ENCODE measurements at places on chromosomes 11 and 22. TPM values are rescaled to one million over a fixed set of nuclear protein-coding genes. Genes with fewer than 3 reads are reported as not detected.
A peak's percentile ranks its signal among the peaks of the same experiment; 100 is the strongest.

BEST1 gene
- total RNA-seq, result 0.21 TPM

CELSR1 gene
- total RNA-seq, result 2.1 TPM

CD3G gene
- not detected for total RNA-seq

ANO9 gene
- not detected for total RNA-seq

CDC45 gene
- 44.7 TPM for total RNA-seq

GALNT18 gene
- total RNA-seq, result 0.32 TPM

GRCh38 chr11:33687733-33688479 lies 12.7 kb downstream of the C11orf91 start:
- peak; percentile 75 for DNase-seq

GRCh38 chr11:125465255-125465654 lies 30.8 kb downstream of the FEZ1 start:
- no peak for DNase-seq

- DNase-seq, result peak; percentile 43
These were observed 885 bp downstream of the TRMU start for GRCh38 chr22:46336119-46337078.

GRCh38 chr11:13339195-13340153 lies 61.9 kb downstream of the BMAL1 start:
- DNase-seq, result peak; percentile 80

DNA sequence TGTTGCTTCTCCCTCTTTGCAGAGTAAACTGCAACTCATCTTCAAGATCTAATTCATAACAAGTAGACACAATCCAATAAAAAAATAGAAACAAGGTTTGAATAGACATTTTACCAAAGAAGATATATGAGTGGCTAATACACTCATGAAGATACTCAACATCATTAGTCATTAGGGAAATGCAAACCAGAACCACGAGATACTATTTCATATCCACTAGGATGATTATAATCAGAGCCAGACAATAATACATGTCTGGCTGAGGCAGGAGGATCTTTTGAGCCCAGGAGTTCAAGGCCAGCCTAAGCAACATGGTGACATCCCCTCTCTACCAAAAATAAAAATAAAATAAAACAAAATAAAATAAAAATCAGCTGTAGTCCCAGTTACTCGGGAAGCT lies 85.0 kb downstream of the ATG16L2 start:
- no peak for DNase-seq

DNA sequence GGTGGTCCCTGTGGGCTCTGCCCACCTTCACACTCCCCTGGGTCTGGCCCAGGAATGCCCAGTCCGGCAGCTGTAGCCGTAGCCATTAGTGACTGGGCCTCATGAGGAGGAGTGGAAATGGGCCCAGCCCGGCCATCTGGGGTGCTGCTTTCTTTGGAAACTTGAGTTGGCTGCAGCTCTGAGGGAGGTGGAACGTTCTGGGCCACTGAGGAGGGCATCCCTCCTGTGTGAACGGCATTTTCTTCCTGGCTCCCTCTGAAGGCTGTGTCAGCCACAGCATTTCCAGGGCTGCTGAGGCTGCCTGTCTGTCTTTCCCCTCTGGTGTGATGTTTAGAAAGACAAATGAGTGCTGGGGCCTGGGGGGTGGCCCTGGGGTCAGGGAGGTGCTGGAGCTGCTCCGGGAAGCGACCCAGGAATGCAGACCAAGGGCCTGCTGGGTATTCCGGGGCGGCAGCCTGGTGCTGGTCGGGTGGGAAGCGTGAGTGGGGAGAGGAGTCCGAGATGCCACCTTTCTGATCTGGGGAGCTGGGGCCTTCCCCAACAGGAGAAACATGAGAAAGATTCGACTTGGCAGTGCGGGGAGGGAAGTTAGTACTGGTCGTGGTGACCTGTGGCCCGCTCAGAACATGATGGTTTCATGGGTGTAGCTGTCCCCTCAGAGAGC lies 27.1 kb downstream of the PTDSS2 start:
- DNase-seq, result no peak

- no peak for DNase-seq
These were observed 251.0 kb downstream of the ST3GAL4 start for GRCh38 chr11:126606484-126606883.

DNA sequence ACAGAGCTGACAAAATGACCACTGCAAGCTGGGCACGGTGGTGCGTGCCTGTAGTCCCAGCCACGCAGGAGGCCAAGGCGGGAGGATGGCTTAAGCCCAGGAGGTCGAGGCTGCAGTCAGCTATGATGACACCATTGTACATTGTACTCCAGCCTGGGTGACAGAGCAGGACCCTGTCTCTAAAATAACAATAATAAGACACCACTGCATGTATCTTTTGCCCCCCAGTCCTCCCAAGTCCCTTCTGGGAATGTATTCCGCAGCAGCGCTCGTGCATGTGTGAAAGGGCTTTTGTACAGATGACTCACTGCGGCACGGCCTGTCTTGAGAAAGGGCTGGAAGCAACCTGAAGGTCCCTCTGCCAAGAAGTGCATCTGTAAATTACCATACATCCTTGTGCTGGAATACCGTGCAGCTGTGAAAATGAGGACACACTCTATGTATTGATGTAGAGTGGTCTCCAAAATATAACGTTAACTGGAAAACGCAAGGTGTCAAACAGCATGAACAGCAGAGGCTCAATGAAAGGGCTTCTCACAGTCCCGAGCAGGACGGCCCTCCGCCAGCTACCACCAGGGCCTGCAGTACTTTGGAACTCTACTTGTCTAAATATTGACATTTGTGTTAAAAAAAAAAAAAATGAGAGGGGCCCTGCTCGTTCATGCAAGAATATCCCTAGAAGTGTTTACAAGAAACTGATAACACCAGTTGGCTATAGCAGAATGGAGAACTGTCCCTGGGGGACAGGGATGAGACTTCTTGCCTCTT lies 9.0 kb upstream of the CDC42EP2 start:
- DNase-seq, result no peak

- DNase-seq, result peak; percentile 24
These were observed 6.2 kb downstream of the AMOTL1 start for GRCh38 chr11:94774345-94774744.

- DNase-seq, result no peak
These were observed 20.0 kb upstream of the PARVB start for GRCh38 chr22:44004104-44004460.

DNA sequence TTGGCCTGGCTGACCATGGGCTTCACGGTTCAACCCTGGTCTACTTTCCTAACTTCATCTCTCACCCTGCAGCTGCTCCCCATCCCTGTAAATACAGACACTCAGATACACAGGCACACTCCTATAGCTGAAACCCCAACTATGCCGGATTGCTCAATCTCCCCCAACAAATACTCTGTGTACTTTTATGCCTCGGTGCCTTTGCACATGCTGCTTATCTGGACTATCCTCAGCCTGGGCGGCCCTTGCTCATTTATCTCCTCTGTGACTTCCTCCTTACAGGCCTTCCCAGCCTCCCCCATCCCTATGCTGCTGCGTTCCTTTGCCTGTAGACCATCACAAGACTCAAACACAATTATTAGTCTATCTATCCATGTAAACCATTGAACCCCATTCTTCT lies 76.6 kb downstream of the PKNOX2 start:
- DNase-seq, result no peak

DNA sequence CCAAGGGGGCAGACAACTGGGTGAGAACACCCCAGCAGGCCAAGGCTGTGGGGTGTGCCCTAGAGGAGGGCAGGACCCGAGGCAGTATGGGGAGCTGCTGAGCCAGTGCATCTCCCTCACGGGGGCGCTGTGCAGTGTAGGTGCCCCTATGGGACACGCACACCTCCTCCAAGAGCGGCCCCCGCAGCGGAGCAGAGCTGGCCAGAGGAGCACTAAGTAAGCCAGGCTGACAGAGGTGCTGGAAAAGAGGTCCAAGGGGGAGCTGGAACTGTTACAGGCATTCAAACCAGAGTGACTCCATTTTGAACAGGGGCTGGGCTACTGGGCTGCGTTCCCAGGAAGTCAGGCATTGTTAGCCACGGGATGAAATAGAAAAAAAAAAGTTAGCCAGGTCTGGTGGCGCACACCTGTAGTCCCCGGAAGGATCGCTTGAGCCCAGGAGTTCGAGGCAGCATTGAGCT lies 41.8 kb downstream of the TST start:
- DNase-seq, result peak; percentile 19

DNA sequence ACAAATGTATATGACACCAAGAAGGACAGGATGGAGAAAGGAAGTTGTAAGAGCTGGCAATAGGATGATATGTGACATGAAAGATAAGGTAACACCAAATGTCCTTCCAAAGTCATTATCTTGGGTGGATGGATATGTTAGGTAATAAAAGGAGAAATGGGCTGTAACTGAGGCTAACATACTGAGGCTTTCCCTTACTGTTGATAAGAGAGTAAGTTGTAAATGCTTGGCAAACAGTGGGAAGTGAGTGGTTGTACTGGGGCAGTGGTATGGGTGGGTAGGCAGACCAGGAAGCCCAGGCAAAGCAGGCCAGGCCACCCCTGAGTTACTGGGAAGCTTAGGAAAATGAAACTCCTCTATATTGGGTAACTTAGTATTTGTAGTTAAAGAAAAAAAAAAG lies 73.7 kb downstream of the ARHGAP42 start:
- DNase-seq, result no peak

- DNase-seq, result peak; percentile 39
These were observed 147.3 kb downstream of the FEZ1 start for GRCh38 chr11:125348674-125349309.

GRCh38 chr11:63443714-63444113 lies 47.3 kb downstream of the PLAAT5 start:
- no peak for DNase-seq

GRCh38 chr11:35169112-35169511 lies 30.1 kb downstream of the CD44 start:
- no peak for DNase-seq

DNA sequence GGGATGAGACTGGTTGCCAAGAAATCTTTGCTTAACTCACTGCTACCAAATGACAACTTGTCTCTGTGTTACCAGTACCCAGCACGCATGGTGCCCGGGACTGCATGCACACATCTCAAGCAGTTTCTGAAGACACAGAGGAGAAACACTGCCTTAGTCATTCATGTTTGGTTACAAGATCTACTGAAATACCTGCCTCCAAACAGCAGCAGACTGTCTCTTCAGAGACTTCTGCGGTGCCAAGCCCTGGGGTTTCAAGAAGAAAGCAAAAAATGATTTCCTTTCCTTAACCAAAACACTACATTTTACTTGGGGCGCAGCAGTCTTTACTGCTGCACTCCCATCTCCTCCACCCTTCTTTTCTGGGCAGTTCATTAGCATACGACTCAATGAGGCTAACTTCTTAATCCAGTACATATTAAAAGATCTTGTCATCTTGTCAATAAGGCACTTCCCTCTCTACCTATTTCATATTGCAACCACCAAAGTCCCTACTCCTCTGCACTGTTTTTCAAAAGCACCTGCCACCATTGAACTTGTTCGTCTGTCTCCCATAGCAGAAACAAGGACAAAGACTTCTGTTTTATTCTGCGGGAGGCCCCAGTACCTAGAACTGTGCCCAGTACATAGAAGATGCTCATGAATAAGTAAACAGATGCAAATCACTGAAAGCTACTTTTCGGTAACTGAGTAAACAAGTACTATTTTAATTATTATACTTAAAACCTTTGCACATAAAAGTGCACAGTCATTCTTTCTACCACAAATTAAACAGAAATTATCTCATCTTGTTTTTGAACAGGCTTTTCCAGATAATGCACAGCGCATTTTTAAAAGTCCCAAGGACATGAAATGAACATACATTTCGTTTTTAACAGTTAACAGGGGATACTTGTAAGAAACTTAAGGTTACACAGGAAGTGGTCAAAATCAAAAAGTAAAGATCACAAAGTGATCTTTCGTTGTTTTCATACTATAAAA lies 4.0 kb downstream of the NAP1L4 start:
- DNase-seq, result peak; percentile 50

- no peak for DNase-seq
These were observed 73.7 kb downstream of the MN1 start for GRCh38 chr22:27727673-27728451.

Data from endothelial cell of umbilical vein (primary cell).